Psoas muscle (tissue), 8 donors: ENCODE measurements at places on chromosomes 5 and 9.

GRCh38 chr9:129773262-129774048 lies 20.6 kb upstream of the PTGES start:
- peak; percentile 54 for DNase-seq

DNA sequence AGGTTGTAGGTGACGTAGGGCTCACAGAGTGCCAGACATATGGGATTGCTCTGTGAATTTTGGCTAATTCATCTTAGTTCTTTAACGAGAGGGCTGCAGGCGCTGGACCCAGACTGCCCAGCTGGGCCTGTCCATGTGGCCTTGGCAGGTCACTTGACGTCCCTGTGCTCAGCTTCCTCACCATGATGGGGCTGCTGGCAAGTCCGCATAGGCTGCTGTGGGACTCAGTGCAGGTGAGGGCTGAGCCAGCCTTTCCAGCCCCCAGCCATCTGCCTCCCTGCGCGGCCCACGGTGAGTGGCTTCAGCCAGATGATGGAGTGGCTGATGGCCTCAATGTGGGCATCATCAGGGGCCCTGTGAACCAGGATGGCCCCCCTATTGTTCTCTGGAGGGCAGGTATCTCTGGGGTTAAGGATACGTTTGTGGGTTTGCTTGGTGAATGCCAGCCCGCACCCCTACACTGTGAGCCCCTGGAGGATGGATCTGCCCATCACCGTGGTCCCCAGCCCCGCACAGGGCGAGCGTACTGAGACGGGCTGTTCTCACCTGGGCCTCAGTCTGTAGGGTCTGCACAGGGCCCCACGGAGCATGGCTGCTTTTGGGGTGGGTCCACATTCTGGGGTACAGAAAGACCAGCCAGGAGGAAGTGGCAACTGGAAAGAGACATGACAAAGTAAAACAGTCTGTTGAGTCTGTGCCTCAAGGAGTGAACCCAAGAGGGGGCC lies 3.7 kb downstream of the CARD19 start:
- DNase-seq: no peak

DNA sequence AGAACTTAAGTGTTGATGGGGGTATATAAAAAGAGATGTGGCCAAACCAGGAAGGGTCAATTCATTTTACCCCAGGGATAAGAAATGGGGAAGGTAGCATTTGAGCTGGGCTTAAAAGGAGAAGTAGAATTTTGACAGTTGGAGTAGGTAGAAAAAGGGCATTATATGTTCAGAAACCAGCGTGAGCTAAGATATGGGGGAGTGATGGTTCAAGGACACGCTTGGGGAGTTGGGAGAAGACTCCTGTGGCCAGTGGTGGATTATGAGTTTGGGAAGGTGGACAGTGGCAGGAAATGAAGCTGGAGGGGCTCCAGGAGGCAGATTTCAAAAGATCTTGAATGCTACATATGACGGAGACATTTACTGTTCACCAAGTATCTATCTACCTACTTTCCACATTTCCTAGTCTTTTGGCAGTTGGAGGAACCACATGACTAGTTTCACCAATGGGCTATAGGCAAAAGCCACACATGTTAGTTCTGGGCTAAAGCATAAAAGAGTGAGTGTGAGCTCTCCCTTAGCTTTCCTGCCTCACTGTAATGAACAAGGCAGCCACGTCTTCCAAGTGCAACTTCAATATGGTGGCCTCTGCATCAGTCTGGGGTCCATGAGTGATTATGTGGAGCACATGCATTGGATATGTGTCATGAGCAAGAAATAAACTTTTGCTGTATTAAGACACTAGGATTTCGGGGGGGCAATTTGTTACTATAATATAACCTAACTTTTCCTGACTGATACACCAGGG lies 15.7 kb upstream of the GSN start:
- DNase-seq: no peak

DNA sequence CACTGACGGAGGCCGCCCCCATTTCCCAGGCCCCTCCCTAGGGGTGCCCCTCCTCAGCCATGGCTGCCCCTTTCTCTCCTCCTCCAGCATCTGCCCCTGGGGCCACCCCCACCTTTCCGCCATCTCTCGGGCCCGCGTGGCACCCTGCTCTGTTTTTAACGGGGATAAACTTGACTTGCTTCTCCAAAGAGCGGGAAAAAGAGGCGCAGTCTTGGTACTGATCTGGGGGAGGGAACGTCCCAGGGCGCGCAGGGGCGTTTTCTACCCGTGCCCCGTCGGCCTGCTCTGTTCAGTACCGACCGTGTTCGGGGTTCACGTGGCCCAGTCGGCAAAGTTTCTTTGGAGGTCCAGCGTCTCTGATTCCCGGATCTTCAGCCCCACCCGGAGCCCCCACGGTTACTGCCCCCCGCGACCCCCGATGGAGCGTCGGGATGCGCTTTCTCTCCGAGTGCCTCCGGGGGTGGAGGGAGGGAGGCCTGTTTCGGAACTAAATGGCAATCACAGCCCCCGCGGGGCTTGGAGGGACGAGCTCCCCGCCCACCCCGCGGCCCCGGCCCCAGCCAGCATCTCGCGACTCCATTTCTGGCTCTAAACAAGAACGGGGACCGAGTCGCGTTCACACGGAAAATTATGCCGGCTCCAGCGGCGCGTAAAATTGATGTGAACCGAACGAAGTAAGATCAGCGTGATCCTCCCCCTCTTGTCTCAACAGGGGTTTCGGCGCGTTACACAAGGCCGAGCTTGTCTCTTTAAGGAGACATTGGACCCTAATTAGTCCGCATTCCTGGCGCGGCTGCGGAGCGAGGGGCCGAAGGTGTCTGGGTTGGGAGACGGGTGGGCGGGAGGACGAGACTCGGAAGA lies 1.1 kb upstream of the TLE4 start:
- DNase-seq: peak; percentile 28

DNA sequence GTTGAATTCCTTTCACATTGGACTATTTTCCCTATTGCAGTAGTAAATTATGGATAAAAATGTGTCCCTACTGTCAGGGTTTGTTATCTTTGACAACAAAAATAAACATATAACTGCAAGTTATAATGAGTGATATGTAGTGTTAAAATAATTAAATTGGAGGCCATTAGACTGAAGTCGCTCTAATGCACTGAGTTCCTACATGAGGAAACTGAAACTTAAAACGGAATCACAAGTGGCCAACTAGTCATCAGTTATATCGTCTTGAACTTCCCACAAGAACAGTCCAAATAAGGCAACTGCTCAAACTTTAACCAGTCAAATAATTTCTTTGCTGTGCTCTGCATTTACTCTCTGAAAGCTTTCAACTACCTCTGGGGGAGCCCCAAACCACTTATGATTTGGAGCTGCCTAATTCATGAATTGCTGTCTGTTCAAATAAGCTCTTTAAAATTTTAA lies 2.1 kb upstream of the IFT74 start:
- DNase-seq: no peak

DNA sequence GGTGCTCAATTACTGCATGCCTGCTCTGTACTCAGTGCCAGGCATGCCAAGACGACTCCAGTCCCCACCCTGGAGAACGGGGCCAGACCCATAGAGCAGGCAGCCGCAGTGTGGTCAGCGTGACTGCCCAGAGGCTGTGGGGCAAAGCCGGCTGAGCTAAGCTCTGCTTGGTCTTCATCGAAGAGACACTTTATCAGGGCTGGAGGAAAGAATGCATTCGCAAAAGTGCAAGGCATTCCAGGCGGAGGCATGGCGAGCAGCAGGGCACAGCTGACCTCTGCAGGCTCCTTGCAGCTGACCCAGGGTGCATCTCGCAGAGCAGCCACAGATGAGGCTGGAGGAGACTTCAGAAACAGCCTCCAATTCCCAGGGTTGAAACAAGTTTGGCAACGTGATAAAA lies 13.6 kb downstream of the MED27 start:
- DNase-seq: no peak

DNA sequence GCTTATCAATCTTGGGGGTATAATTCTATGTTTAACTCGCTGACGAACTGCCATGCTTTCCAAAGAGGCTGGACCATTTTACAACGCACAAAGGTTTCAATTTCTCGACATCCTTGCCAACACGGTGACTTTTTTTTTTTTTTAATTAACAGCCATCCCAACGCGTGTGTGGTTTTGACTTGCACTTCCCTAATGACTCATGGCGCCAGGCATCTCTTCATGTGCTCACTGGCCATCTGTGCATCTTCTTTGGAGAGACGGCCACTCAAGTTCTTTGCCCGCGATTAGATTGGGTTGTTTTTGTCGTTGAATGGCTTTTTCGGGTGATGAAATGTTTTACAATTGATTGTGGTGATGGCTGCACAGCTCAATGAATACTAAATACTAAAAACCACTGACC lies 12.5 kb upstream of the CARD9 start:
- no peak for DNase-seq

GRCh38 chr5:13658152-13658551 lies 286.3 kb downstream of the DNAH5 start:
- no peak for DNase-seq

GRCh38 chr5:73376618-73377170 lies 71.9 kb downstream of the FOXD1 start:
- DNase-seq: no peak

DNA sequence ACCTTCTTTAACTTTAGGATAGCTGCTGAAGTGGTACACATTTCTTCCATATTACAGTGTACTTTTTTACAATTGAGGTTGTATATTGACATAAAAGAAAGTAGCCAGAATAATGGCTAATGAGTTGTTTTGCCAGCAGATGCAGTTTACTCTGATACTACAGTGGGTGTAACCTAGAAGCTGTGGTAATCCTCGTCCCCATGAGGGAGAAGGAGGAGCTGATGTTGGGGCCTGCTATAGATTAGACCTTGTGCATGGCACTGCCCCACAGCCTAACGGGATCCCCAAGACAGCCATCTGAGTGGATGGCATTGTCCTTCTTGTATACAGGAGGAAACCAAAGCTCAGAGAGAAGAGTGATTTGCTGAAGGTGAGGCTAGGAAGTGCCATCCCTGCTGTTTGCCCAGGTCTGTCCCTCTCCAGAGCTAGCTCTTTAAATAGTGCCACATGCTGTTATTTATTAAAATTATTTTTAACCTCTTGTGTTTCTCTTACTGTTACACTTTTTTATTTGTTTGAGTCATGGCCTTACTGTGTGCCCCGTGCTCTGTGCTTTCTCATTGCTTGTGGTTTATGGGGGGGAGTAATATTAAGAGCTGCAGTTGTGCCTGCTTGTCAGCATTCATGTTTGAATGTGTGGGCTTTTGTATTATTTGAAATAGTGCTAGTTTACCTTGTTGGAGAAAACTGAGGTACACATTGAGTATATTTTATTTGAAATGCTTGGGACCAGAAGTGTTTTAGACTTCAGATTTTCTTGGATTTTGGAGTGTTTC lies 65.3 kb downstream of the ICE1 start:
- DNase-seq: no peak

GRCh38 chr9:123775289-123776284 lies 154.3 kb downstream of the DENND1A start:
- no peak for DNase-seq

DNA sequence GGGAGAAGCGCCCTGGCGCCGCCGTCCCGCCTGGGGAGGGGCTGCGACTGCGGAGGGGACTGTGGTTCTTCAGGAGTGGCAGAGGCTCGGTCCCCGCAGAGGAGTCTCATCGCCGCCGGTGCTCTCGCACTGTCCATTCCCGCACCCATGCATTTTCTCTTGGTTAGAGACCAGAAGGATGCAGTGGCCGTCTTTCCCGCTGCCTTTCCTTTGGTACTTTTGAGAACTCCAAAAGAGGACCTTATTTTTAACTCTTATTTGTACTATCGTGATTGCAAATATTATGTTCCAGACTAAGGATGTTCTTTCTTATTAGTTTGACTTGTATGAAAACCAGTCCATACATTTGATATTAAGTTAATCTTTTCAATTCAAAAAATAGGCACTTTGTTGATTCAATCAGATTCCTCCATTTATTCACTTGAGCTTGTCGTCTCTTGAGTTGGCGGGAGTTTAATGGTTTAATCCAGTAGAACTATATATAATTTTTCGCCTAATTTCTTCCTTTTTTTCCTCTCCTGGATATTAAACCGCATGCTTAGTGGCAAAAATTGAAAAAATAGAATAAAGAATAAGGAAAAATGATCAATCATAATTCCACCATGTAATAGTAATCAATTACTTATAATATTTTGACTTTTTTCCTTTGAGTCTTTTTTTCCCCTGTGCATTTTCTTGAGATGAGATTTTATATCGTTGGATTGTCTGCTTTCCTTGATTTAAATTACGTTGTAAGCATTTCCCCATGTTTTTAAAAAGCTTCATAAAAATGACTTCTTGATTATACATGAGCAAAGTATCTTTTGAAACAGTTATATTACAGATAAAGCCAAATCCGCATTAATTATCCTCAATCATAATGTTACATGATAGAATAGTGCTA lies 861 bp downstream of the ZFYVE16 start:
- no peak for DNase-seq

- peak; percentile 12 for DNase-seq
Measured at GRCh38 chr5:133864711-133865110, 103.7 kb downstream of the C5orf15 start.

DNA sequence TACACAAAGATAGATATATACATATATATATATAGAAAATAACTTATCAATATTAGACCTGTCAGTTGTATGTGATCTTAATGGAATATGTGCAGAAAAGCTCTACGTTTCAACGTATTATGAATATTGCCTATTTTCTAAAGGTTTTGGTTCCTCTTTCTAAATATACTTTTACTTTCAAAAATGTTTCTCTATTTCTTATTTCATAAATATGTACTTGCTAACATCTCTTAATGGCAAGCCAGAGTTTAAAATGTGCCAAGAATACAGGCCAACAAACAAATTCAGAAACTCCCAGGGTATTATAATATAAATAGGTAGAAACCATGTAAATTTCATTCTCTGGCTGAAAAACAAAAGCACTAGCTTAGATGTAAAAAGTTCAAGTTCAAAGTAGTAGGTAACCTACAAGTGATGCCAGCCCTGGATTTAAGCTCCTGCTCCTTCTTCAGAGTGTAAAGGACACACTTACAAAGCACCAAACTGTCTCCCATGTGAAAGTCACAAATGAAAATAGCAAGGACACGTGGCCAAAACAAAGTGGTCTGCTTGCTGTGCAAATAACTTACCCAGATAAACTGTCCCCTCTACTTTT lies 685.1 kb upstream of the DMAC1 start:
- DNase-seq: no peak

GRCh38 chr5:90911169-90911568 lies 352.6 kb downstream of the ADGRV1 start:
- DNase-seq: no peak
